ENCODE measurements at places on chromosomes 3 and 15. TPM values are rescaled to one million over a fixed set of nuclear protein-coding genes. Genes with fewer than 3 reads are reported as not detected.

GRCh38 chr15:75350601-75351361 is 3.9 kb downstream of the NEIL1 start:
- H3K36me3 ChIP-seq: no peaks in the 10 kb centered on the region
- H3K27ac ChIP-seq: no peak overlapping the region
- no peaks in the 10 kb centered on the region for H3K27me3 ChIP-seq
- H3K4me3 ChIP-seq: no peak overlapping the region
- DNase-seq: no peak

DNA sequence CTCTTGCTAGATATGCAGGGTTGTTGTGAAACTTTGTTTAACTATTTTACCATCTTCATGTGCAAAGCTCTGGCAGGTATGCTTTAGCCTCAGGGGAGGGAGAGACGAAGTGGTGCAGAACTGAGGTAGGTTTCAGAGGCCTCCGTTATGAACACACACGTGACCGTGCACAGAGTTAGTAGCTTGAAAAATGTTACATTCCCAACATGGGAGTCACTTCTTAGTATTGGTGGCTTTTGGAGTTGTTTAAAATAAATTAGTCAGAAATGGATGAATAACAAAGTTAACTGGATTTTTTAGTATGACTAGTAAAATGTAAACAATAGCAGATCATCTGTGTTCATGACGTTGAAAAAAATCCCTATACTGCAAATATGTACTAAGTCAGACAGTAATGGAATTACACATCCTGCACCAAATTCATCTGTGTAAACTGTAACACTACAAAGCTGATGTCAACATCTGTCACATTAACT is 279.6 kb downstream of the KLF13 start:
- H3K4me3 ChIP-seq: no peak overlapping the region
- DNase-seq: no peak
- no peaks in the 10 kb centered on the region for H3K36me3 ChIP-seq
- H3K27ac ChIP-seq: no peak overlapping the region
- H3K4me1 ChIP-seq: no peaks in the 10 kb centered on the region

DNA sequence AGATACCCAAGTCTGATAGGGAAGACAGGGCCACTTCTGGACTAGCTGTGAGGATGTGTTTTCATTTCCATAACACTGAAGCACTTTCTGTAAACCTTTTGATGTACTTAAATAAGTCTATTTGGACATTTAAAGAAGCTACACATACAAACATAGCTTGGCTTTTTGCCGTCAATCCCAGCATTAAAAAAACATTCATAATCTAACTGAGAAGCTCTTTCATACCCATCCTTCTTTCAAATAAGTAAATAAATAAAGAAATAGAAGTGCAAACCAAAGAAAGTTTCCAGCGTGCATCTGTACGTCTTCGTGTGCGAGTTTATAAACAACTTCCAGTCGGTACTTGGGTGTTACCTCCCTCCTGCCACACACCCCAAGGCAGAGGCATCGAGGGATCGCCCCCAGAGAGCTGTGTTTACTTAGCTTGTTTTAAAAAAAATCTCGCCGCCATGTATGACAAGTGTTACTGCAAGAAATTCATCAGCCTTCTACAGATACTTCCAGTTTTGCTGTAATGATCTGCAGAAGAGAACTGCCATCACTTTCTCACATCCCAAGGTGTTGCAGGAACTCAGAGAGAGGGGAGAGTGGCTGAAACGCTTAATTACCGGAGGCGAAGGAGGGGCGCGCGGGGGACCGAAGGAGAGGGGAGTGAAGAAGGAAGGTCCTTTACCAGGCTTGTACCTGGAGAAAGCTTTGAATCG is 9.0 kb upstream of the MEIS2 start:
- no peaks in the 10 kb centered on the region for H3K36me3 ChIP-seq
- H3K4me1 ChIP-seq: no peaks in the 10 kb centered on the region
- H3K4me3 ChIP-seq: no peak overlapping the region
- peaks cover 42% of the 10 kb centered on the region for H3K27me3 ChIP-seq

GRCh38 chr15:34360298-34360697 is 6.7 kb downstream of the LPCAT4 start:
- peaks cover 5% of the 10 kb centered on the region for H3K4me1 ChIP-seq
- H3K36me3 ChIP-seq: peaks cover 15% of the 10 kb centered on the region
- DNase-seq: no peak
- no peaks in the 10 kb centered on the region for H3K27me3 ChIP-seq
- H3K27ac ChIP-seq: peak overlapping the region; percentile 15

The PRTG gene
- 1.2 TPM for total RNA-seq

DNA sequence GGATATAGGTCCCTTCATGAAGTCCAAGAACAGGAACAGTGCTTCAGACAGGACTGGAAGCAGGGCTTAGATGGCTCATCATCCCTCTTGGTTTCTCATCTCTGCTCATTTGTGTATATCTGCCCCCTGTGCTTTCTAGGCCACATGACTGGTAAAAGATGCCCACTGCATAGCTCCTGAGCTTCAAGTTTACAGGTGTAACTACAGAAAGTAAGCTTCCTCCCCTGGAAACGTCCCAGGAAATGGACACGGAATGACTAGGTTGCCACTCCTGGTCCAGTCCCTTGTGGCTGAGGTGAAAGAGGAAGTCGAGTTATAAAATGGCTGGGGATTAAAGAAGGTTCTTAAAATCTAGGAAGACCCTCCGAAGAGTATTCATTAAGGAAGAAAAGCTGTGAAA is 32.5 kb downstream of the MYO5A start:
- H3K27ac ChIP-seq: no peak overlapping the region
- no peak overlapping the region for H3K4me3 ChIP-seq
- no peaks in the 10 kb centered on the region for H3K27me3 ChIP-seq
- H3K36me3 ChIP-seq: no peaks in the 10 kb centered on the region
- no peak for DNase-seq
- no peaks in the 10 kb centered on the region for H3K4me1 ChIP-seq

The AGBL1 gene
- total RNA-seq: 0.10 TPM

DNA sequence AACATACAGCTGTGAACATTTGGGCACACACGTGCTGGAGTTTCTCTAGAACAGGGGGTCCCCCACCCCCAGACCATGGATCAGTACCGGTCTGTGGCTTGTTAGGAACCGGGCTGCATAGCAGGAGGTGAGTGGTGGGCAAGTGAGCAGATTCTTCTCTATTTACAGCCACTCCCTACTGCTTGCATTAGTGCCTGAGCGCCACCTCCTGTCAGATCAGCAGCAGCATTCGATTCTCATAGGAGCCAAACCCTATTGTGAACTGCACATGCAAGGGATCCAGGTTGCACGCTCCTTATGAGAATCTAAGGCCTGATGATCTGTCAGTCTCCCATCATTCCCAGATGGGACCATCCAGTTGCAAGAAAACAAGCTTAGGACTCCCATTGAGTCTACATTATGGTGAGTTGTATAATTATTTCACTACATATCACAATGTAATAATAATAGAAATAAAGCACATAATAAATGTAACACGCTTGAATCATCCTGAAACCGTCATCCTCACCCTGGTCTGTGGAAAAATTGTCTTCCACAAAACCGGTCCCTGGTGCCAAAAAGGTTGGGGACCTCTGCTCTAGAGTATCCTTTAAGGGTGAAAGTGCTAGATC is 25.8 kb downstream of the CHRM5 start:
- H3K27me3 ChIP-seq: no peaks in the 10 kb centered on the region
- no peak overlapping the region for H3K4me3 ChIP-seq
- no peak overlapping the region for H3K27ac ChIP-seq
- DNase-seq: no peak

DNA sequence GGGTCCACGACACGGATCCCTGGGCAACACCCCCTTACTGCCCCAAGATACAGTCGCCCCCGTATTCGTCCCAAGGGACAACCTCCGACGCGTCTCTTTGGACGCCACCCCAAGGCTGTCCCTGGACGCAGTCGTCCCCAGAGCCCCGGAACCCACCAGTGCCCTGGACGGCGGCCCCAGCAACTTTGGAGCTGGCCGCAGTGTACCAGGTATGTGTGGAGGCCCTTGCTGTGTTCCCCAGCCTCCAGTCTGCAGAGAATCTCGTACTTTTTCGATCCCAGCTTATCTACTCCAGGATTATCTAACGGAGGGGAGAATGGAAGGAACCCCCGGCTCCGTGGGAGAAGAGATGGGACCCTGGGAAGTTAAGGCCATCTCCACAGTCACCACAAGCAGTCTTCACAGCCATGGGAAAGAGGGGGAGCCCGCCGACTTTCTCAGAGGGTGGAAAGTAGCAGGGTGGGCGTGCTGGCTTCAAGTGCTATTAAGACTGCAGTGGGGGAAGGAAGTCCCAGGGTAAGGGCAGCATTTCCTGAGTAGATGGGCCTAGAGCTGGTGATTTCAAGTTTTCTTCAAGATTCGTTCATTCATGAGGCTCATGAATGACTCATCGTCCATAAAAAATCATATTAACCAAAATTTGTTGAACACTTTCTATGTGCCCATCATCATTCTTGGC is 1.1 kb downstream of the MESP2 start:
- H3K27me3 ChIP-seq: no peaks in the 10 kb centered on the region
- H3K36me3 ChIP-seq: no peaks in the 10 kb centered on the region
- no peak overlapping the region for H3K27ac ChIP-seq
- no peak for DNase-seq
- H3K4me1 ChIP-seq: peaks cover 18% of the 10 kb centered on the region
- no peak overlapping the region for H3K4me3 ChIP-seq

GRCh38 chr15:35427496-35427895 is 118.5 kb downstream of the DPH6 start:
- H3K27ac ChIP-seq: no peak overlapping the region
- no peaks in the 10 kb centered on the region for H3K36me3 ChIP-seq
- no peaks in the 10 kb centered on the region for H3K27me3 ChIP-seq
- DNase-seq: no peak

The SLC28A2 gene
- total RNA-seq: 21.6 TPM

- no peak overlapping the region for H3K27ac ChIP-seq
- no peak for DNase-seq
- H3K27me3 ChIP-seq: no peaks in the 10 kb centered on the region
- no peaks in the 10 kb centered on the region for H3K4me1 ChIP-seq
- H3K36me3 ChIP-seq: no peaks in the 10 kb centered on the region
Observed at GRCh38 chr15:100766243-100767000, 113.2 kb upstream of the ALDH1A3 start.

DNA sequence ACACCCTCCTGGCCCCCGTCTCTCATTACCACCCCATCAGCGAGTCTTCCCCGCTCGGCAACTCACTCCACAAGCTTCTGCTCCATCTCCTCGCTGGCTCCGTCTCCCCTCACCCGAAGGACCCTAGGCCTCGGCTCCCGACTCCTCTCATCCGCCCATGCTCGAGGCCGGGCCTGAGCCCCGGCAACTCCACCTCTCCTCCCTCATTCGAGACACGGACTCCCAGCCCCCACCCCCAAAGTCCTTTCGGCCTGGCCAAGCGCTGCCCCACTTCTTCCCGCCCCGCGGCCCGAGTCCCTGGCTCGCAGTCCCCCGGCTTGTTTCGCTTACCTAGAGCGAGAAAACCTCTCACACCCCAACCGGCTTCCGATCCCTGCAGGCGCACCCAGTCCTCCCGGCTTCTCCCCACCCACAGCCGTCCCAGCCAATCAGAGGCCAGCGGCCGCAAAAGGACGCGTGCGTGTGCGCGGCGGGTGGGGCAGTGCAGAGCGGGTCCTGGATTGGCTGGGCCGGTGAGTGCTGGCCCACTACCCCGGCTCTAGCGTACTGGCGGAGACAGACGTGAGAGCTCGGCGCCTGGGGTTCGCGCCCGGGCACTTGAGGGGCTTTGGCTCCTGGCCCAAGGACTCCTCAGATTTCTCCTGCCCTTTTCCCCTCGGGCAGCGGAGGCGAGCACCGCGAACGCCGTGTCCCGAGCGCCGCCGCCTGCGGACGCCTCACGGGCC is at the start of gene HIGD1A:
HIGD1A (minus strand) TSS at position 385 of the 725 bp plus-strand sequence. CDS start 10,237 bp downstream, outside the sequence.
- peak; percentile 98 for DNase-seq
- no peaks in the 10 kb centered on the region for H3K27me3 ChIP-seq
- H3K4me3 ChIP-seq: peak within 1 kb of the TSS; percentile 74
- H3K27ac ChIP-seq: peak within 1 kb of the TSS; percentile 98

The FGF12 gene
- total RNA-seq: 0.48 TPM

The AMT gene
- 20.6 TPM for total RNA-seq

DNA sequence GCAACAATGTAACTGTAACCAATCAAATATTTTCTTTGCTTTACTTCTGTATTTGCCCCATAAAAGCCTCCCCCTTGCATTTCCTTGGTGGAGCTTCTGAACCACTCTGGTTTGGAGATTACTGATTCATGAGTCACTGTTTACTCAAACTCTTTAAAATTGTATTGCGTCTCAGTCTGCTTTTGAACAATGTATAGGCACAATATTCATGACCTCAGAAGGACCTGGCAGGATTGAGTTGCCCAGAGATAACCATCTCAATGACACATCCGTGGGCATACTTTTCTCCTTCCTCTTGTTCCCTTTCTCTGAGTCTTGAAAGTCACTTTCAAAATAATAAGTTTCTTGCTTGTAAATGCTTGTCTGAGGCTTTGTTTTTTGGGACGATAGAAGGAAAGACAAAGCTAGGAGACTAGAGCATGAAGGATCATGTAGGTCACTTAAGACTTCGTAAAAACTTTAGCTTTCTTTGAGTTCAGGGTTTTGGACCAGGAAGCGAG is 57.1 kb upstream of the POU1F1 start:
- peak overlapping the region; percentile 72 for H3K27ac ChIP-seq
- no peaks in the 10 kb centered on the region for H3K36me3 ChIP-seq
- no peak overlapping the region for H3K4me3 ChIP-seq
- H3K27me3 ChIP-seq: no peaks in the 10 kb centered on the region

- no peak overlapping the region for H3K27ac ChIP-seq
- no peak for DNase-seq
- H3K36me3 ChIP-seq: no peaks in the 10 kb centered on the region
- no peak overlapping the region for H3K4me3 ChIP-seq
Observed at GRCh38 chr3:169227911-169228310, 435.6 kb downstream of the MECOM start.

The IGSF10 gene
- total RNA-seq: 1.5 TPM

Measured in colonic mucosa (tissue), 4 donors.